Type B pancreatic cell (in vitro differentiated cells): ENCODE measurements at places on chromosomes 7 and 10.

- DNase-seq: no peak
- peaks cover 26% of the 10 kb centered on the region for H3K4me1 ChIP-seq
- peak overlapping the region; percentile 67 for H3K27ac ChIP-seq
Observed at GRCh38 chr10:71217266-71218045, 5.1 kb downstream of the UNC5B start.

DNA sequence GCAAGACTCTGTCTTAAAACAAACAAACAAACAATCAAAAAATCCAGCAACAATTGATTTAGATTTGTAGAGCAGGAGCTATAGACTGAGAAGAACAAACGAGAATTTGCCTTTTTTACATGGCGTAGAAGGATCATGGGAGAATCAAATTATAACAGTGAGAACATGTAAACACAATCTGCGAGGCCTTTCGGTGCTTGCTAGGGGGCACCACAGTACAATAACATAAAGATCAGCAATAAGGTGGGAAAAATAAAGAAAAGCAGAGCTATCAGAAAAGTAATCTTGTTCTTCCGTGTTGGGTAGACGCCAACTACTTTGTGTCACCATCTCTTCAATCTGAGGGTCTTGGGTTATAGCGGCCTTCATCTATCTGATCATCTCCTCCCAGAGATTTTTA, 82.2 kb downstream of the NOD1 start:
- no peak for DNase-seq
- H3K4me1 ChIP-seq: no peaks in the 10 kb centered on the region
- no peaks in the 10 kb centered on the region for H3K36me3 ChIP-seq
- no peak overlapping the region for H3K4me3 ChIP-seq

GRCh38 chr7:94393246-94394108, 1.2 kb upstream of the COL1A2 start:
- DNase-seq: no peak
- H3K4me1 ChIP-seq: peaks cover 27% of the 10 kb centered on the region
- peak overlapping the region; percentile 80 for H3K27ac ChIP-seq
- peaks cover 18% of the 10 kb centered on the region for H3K27me3 ChIP-seq

DNA sequence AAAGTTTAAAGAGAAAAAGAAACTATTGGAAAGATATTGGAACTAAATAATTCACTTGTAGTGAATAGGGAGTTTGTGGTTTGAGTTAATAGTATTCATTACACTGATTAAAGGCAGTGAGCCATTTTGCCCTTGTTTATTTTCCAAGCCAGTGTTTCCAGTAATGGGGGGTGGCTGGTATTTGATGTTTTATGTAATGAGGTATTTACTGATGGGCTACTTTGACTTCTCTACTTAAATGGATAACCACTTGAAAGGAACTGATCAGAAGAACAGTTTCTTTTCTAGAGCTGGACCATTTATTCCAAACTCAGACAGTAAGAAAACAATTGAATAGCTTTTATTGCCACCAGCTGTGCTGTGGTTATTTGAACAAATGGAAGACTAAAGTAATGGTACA, 227.0 kb upstream of the HDAC9 start:
- DNase-seq: no peak
- no peak overlapping the region for H3K4me3 ChIP-seq
- no peaks in the 10 kb centered on the region for H3K36me3 ChIP-seq
- peaks cover 6% of the 10 kb centered on the region for H3K27me3 ChIP-seq
- H3K4me1 ChIP-seq: no peaks in the 10 kb centered on the region

DNA sequence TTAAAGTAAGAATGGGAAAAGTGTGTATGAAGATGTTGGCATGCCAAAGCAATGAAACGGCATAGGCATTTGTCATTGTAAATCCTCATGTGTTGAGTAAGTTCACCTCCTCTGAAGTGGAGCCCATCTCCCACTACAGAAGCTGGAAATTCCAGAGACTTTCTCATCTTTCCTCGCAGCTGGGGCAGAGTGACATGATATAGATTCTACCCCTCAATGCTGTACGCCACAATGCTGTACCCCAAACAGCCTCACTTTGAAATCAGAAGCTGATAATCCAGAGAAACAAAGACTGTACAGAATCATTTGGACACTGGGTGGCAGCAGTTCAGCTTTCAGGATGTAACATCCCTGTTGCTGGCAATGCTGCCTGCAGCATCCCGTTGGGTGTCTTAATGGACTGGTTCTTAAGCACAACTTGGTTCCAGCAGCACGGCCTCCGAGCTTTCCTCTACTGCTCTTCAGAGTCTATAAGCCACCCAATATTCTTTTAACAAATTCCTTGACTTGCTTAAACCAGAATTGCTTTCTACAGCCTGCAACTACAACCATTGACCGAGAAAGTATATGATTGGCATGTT, 18.8 kb downstream of the ZC3HAV1L start:
- H3K27me3 ChIP-seq: no peaks in the 10 kb centered on the region
- H3K36me3 ChIP-seq: no peaks in the 10 kb centered on the region
- no peak for DNase-seq
- H3K27ac ChIP-seq: no peak overlapping the region

DNA sequence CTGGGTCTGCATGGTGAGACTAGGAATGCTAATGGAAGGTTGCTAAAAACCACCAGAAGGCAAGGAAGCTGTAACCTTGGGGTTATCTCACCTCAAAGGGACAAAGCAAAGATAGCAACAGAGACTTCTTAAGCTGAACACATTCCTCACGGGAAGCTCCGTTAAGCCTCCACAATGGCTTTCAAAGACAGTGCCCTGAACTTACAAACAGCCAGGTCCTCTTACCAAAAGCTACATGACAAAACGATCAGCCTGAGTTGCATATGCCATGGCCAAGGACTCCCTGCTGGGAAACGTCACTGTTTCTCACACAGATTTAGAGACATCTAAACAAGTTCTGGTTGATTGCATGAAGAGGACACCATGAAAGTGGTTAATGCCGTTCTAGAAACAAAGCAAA, 52.7 kb downstream of the HTR5A start:
- no peak for DNase-seq
- peaks cover 12% of the 10 kb centered on the region for H3K27me3 ChIP-seq
- H3K36me3 ChIP-seq: no peaks in the 10 kb centered on the region
- H3K27ac ChIP-seq: no peak overlapping the region
- no peaks in the 10 kb centered on the region for H3K4me1 ChIP-seq
- H3K4me3 ChIP-seq: no peak overlapping the region

DNA sequence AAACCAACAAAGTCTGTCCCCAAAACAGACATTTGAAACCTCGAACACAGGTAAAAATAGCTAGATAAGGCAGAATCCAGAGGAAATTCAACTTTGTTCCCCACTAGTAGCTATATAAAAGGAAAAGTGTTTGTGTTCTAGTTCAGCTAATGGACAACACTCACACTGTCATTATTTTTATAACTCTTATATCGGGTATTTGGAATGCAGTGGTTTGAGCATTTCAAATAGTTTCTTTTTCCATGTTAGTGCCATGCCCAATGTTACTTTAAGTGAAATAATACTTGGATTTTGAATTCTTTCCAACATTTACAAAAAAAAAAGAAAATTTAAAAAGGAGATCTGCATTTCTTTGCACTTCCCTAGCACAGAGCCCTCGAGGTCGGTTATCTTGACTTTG, 213.6 kb downstream of the DOCK4 start:
- peaks cover 8% of the 10 kb centered on the region for H3K4me1 ChIP-seq
- H3K27ac ChIP-seq: no peak overlapping the region
- peaks cover 12% of the 10 kb centered on the region for H3K36me3 ChIP-seq
- H3K27me3 ChIP-seq: no peaks in the 10 kb centered on the region

DNA sequence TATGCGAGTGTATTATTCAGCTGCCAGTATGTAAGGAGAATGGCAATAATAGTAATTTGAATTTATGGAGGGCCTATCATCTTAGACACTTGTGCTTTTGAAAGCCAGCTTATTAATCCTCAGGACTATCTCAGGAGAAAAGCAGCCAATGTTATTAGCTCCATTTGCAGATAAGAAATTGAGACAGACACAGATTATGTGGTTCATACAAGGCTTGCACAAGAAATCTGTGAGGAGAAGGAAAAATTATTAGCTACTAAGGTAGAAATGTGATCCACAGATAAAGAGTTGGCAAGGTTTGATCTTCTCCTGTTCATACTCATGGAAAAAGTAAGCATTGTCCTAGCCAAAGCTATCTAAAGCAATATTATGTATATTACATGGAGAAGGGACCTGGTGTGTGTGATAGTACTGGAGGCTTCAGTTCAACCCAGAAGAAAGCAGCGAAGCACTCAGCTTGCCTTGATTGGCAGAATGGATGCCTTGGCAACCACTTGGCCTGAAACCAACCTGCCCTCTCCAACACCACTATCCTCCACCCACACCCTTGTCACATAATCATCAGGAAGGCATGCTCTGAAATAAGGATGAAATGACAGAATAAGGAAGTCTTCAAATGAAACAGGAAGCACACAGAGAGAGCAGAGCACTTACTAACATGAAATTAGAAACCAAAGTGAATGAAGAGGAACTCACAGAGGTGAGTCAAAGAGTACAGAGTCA, 18.0 kb downstream of the MACC1 start:
- no peak for DNase-seq
- H3K27ac ChIP-seq: peak overlapping the region; percentile 80
- peaks cover 31% of the 10 kb centered on the region for H3K4me1 ChIP-seq
- H3K27me3 ChIP-seq: no peaks in the 10 kb centered on the region
- peak overlapping the region; percentile 16 for H3K4me3 ChIP-seq

GRCh38 chr7:29287366-29287765, 92.8 kb downstream of the CHN2 start:
- H3K36me3 ChIP-seq: no peaks in the 10 kb centered on the region
- H3K4me3 ChIP-seq: no peak overlapping the region
- H3K27ac ChIP-seq: peak overlapping the region; percentile 56
- no peak for DNase-seq

DNA sequence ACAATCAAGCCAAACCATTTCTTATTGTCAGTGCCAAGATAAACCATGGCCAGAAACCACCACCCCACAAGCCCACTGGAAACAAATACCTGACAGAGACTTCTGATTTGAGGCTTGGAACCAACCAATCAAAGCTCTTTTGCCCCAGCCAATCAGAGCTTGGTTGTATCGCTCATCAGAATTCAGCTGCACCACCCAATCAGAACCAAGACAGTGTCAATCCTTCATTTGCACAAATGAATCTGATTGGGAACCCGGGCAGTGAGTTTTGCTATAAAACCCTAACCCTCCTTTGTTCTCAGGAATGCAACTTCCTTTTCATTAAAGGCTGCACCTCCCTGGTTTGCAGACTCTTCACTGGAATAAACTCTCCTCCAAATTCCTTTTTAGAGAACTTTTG, 87.4 kb downstream of the ELAPOR2 start:
- peaks cover 15% of the 10 kb centered on the region for H3K4me1 ChIP-seq
- no peak overlapping the region for H3K4me3 ChIP-seq
- no peaks in the 10 kb centered on the region for H3K36me3 ChIP-seq

DNA sequence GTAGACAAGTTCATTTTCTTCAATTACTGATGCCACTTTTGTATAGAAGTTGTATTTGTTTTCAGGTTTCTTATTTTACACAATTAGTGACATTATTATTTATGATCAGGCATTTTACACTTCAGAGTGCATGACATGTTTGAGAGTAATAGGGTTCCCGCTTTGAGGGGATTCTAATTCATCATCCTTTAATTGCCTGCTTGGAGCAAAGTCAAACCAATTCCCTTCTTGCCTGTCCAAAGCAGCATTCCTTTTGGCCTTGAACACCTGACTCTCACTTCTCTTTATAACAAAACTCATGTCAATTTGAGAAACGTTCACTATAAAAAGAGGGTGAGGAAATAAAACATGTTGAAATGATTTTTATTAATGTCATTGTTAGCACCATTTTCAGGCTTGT, 1149.4 kb downstream of the NXPH1 start:
- no peak overlapping the region for H3K27ac ChIP-seq
- H3K4me1 ChIP-seq: no peaks in the 10 kb centered on the region
- H3K4me3 ChIP-seq: no peak overlapping the region
- no peak for DNase-seq
- H3K36me3 ChIP-seq: no peaks in the 10 kb centered on the region

- H3K27me3 ChIP-seq: peaks cover 4% of the 10 kb centered on the region
- H3K4me1 ChIP-seq: no peaks in the 10 kb centered on the region
- no peak overlapping the region for H3K4me3 ChIP-seq
Observed at GRCh38 chr10:62583876-62584615, 209.9 kb downstream of the ZNF365 start.

DNA sequence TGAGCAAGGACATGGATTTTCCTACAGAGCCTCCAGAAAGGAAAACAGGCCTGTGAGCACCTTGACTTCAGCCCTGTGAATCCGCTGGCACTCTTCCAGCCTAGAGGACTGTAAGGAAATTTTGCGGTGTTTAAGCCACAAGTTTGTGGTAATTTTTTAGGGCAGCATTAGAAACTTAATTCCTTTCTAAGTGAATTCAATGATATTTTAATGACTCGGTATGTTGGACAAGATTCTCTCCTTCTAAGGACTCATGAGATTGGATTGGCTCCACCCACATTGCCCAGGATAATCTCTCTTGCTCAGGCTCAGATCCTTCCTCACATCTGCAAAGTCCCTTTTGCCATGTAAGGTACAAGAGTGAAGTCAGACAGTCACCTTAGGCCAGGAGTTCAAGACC, 4.5 kb downstream of the LYZL2 start:
- peaks cover 7% of the 10 kb centered on the region for H3K4me1 ChIP-seq
- no peaks in the 10 kb centered on the region for H3K36me3 ChIP-seq
- DNase-seq: no peak
- peaks cover 5% of the 10 kb centered on the region for H3K27me3 ChIP-seq

GRCh38 chr10:57638411-57638810, 629.3 kb downstream of the IPMK start:
- no peaks in the 10 kb centered on the region for H3K4me1 ChIP-seq
- no peak overlapping the region for H3K27ac ChIP-seq
- no peaks in the 10 kb centered on the region for H3K27me3 ChIP-seq
- no peak for DNase-seq

DNA sequence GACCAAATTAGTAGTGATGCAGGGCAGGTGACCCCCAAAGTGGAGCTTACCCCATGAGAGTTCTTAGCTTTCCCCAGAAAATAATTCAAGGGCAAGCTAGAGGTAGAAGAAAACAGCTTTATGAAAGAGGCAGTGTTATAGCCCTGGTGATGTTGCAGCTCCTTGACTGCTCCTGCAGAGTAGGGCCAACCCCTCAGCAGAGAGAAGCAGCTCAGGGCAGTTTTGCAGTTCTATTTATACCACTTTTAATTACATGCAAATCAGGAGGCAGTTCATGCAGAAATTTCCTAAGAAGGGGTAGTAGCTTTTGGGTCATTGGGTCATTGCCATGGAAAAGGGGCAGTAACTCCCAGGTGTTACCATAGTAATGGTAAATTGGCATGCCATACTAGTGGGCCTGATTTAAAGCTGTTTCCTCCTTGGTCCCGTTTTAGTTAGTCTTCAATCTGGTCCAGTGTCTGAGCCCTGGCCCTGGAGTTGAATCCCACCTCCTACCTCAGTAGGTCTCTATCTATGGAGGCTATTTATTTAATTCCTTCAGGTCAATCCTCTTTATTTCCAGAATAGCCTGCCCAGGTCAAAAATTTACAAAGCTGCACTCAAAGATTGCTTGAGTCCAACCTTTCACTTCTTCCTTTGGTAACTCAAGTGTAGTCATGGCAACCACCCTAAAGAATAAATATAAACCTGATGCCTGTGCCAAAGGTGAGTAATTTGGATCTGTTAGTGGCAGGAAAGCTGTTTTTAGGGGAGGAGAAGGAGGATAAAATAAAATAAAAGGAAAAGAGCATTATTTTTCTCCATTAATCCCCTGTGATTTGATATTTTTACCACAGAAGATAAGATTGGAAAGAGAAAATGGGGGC, 29.5 kb downstream of the PLXDC2 start:
- no peak overlapping the region for H3K4me3 ChIP-seq
- peaks cover 37% of the 10 kb centered on the region for H3K4me1 ChIP-seq
- no peak for DNase-seq
- no peak overlapping the region for H3K27ac ChIP-seq
- H3K27me3 ChIP-seq: no peaks in the 10 kb centered on the region
